Activated T-helper 2 cell treated with anti-CD3 and anti-CD28 coated beads, Interferon-gamma antibody, Interleukin-2, Interleukin-4, amounts not matched to agents 10 μg/mL and 5 μg/mL and 100 μg/mL, durations not matched to agents 14 hours and 24 hours and 36 hours (primary cell): ENCODE measurements at places on chromosomes 11 and 22.

DNA sequence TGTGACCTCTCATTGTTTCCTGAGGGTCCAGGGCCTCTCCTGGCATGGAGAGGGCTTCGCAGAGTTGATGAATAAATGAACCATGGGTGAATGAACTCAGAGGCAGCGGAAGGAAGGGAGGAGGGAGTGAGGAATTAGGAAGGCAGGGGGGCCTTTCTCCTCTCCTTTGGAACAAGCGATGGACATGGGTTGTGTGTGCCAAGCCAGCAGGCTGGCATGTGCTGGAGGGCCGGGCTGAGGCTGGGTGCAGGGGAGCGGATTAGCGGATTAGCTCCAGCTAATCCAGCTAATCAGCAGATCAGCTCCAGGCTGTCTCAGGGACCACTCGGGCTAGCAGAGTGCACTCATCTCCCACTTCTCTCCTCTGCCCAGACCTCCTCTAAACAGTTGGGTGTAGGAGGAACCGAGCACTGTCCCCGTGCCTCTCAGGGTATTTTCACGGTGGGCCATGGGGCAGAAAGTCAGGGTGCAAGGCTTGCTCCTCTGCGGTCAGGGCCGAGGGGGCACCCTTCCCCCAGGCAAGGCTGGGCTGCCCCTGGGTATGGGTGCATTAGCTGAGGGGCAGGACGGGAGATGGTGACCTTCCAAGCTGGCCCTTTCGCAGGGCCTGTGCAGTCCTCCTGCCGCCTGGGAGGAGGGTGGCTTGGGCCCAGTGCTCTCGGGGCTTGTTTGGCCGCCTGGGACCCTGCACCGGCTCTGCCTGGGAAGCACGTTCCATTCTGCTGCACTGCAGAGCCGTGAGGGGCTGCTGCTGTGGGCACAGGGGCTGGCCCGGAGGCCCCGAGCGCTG lies 120.3 kb upstream of the B3GAT1 start:
- no peak overlapping the region for H3K27ac ChIP-seq
- no peaks in the 10 kb centered on the region for H3K4me1 ChIP-seq
- H3K36me3 ChIP-seq, result no peaks in the 10 kb centered on the region

GRCh38 chr11:124900464-124900863 lies 2.8 kb upstream of the ROBO4 start:
- H3K27ac ChIP-seq, result no peak overlapping the region
- H3K27me3 ChIP-seq, result peaks cover 33% of the 10 kb centered on the region
- no peak overlapping the region for H3K4me3 ChIP-seq
- DNase-seq, result no peak
- H3K4me1 ChIP-seq, result no peaks in the 10 kb centered on the region
- H3K36me3 ChIP-seq, result no peaks in the 10 kb centered on the region

GRCh38 chr22:44099696-44100095 lies 75.6 kb downstream of the PARVB start:
- no peak overlapping the region for H3K27ac ChIP-seq
- H3K36me3 ChIP-seq, result peaks cover 29% of the 10 kb centered on the region
- DNase-seq, result no peak
- no peak overlapping the region for H3K4me3 ChIP-seq
- H3K4me1 ChIP-seq, result no peaks in the 10 kb centered on the region

GRCh38 chr11:134756811-134757540 lies 344.9 kb upstream of the B3GAT1 start:
- no peak overlapping the region for H3K27ac ChIP-seq
- H3K4me1 ChIP-seq, result no peaks in the 10 kb centered on the region
- no peak for DNase-seq
- no peaks in the 10 kb centered on the region for H3K36me3 ChIP-seq
- no peak overlapping the region for H3K4me3 ChIP-seq

GRCh38 chr11:19407677-19408270 lies 167.0 kb upstream of the E2F8 start:
- H3K27ac ChIP-seq, result no peak overlapping the region
- H3K27me3 ChIP-seq, result peaks cover 9% of the 10 kb centered on the region
- H3K4me3 ChIP-seq, result no peak overlapping the region
- DNase-seq, result no peak
- H3K4me1 ChIP-seq, result no peaks in the 10 kb centered on the region

DNA sequence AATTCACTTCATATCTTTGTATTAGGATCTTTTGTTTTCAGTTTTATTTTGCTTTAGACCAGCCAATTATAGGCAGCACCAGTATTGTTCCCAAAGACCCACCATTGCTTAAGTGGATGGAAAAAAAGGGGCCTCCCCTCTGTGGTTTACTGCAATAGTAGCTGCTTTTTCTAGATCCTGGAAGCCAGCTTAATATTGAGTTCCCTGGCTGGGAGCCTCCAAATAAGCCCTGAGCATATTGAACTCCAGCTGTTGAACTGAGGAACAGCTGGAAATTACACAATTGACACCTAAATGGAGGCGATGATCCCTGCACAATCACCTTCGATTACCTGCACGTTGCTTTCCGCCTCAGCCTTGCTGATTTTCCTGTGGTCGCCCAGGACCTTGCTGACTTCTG lies 576.0 kb downstream of the SOX6 start:
- H3K4me1 ChIP-seq, result peaks cover 2% of the 10 kb centered on the region
- H3K27me3 ChIP-seq, result no peaks in the 10 kb centered on the region
- H3K4me3 ChIP-seq, result no peak overlapping the region
- DNase-seq, result no peak
- no peak overlapping the region for H3K27ac ChIP-seq
- no peaks in the 10 kb centered on the region for H3K36me3 ChIP-seq

DNA sequence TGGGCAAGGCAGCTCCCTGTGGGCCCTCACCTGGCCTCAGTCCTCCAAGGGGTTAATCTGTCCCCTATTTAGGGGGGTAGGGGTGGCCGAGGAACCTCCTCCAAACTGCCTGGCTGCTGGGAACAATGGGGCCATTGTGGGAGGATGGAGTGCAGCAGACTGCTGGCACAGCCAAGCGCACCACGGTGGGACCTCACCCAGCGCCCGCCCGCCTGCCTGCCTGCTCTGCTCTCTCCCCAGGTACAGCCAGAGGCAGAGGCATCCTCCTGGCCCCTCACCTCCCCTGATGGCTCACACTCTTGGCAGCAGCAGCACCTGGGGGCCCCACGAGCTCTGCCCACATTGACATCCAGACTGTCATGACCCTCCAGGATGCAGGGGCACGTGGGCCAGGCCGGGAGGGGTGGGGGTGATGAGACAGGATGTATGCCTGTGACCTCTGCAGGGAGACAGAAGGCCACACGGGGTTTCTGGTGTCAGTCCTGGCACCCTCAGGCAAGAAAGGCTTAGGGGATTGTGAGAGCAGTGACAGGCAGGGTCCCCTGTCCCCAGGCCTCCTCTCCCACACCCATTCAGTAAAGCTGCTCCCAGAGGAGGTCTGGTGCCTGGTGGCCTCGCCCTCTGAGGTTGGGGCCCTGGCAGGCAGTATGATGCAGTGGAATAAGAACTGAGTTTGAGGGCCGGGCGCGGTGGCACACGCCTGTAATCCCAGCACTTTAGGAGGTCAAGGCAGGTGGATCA lies 11.4 kb downstream of the BCL9L start:
- H3K27ac ChIP-seq, result peak overlapping the region; percentile 89
- peaks cover 74% of the 10 kb centered on the region for H3K4me1 ChIP-seq
- H3K4me3 ChIP-seq, result peak overlapping the region; percentile 60
- peaks cover 12% of the 10 kb centered on the region for H3K36me3 ChIP-seq

DNA sequence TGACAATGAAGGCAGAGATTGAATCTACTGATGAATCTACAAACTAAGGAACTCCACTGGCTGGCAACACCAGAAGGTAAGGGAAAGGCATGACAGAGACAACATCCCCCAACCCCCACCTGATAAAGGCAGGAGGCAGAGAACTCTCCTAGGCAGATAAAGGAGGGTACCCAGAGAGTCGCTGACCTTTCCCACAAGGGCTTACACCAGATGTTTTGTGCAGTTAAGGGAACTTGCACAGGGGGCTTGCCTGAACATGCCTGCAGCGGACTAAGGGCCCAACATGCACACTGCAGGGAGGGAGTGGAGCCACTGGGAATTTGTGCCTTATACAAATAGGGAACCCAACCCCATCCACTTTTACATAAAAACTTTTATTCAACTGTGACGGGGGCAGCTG lies 1996.9 kb upstream of the RAG2 start:
- no peaks in the 10 kb centered on the region for H3K4me1 ChIP-seq
- H3K27ac ChIP-seq, result no peak overlapping the region
- H3K36me3 ChIP-seq, result no peaks in the 10 kb centered on the region
- DNase-seq, result no peak
- H3K27me3 ChIP-seq, result no peaks in the 10 kb centered on the region

- DNase-seq, result no peak
- peaks cover 22% of the 10 kb centered on the region for H3K4me1 ChIP-seq
- H3K4me3 ChIP-seq, result peak overlapping the region; percentile 75
- peak overlapping the region; percentile 65 for H3K27ac ChIP-seq
- no peaks in the 10 kb centered on the region for H3K27me3 ChIP-seq
Measured at GRCh38 chr11:65047581-65048422, 6.8 kb downstream of the SAC3D1 start.

DNA sequence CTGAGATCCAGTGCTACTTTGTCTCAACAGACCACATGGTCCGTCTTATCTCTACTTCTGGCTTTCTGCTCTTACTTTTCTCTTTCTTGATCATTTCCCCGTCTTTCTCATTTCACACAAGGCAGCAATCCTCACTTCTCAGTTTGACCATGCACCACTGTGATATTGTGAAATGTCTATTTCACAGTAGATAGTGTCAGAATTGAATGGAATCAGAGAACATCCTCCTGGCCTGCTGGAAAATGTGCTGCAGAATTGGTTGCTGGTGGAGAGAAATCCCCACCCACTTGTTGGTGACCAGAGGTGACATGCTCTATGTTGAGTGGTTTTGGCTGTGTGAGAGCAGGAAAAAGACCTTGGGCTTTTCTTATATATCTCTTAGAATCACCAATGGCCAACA lies 57.8 kb upstream of the RCN1 start:
- H3K4me3 ChIP-seq, result no peak overlapping the region
- H3K27me3 ChIP-seq, result peaks cover 4% of the 10 kb centered on the region
- no peaks in the 10 kb centered on the region for H3K36me3 ChIP-seq
- H3K27ac ChIP-seq, result no peak overlapping the region
- no peaks in the 10 kb centered on the region for H3K4me1 ChIP-seq

- H3K4me1 ChIP-seq, result no peaks in the 10 kb centered on the region
- no peak overlapping the region for H3K27ac ChIP-seq
- DNase-seq, result no peak
- H3K36me3 ChIP-seq, result no peaks in the 10 kb centered on the region
Measured at GRCh38 chr22:22410677-22411076, 97.9 kb downstream of the ZNF280B start.

- DNase-seq, result no peak
- H3K4me3 ChIP-seq, result no peak overlapping the region
- no peaks in the 10 kb centered on the region for H3K36me3 ChIP-seq
- H3K27me3 ChIP-seq, result peaks cover 7% of the 10 kb centered on the region
Measured at GRCh38 chr11:35276396-35277145, 137.6 kb downstream of the CD44 start.

DNA sequence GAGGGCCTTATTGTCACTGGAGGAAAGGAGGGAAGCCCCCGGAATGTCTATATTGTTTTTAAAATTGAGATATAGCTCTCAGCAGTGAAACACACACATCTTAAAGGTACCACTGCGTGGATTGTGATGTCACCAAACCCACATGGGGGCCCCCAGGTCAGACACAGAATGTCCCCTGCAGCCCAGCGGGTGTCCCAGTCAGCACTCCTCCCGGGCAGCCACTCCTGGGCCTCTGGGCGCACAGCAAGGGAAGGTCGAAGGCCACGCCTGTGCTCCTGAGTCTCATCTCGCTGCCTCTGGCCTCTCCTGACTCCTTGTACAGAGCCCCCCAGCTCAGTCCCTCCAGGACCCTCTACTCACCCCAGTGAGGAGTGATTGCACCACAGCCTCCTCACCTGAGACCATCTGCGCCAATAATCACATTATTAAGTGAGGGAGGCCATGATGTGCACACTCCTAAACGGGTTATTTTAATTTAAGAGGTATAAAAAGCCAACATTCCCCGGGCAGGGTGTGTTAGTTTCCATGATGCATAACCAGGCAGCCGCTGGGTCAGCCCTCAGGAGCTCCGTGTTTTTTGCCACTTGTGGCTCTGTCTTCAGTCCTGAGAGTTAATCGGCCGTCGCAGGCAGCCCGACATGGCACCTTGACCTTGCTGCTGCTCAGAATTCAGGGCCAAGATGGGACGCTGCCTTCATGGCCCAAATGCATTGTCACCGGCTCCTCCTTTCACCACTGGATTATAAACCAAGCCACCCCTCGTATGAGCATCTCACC lies 1089.3 kb downstream of the BRD1 start:
- no peaks in the 10 kb centered on the region for H3K4me1 ChIP-seq
- no peaks in the 10 kb centered on the region for H3K27me3 ChIP-seq
- DNase-seq, result no peak
- no peaks in the 10 kb centered on the region for H3K36me3 ChIP-seq
- H3K4me3 ChIP-seq, result no peak overlapping the region

DNA sequence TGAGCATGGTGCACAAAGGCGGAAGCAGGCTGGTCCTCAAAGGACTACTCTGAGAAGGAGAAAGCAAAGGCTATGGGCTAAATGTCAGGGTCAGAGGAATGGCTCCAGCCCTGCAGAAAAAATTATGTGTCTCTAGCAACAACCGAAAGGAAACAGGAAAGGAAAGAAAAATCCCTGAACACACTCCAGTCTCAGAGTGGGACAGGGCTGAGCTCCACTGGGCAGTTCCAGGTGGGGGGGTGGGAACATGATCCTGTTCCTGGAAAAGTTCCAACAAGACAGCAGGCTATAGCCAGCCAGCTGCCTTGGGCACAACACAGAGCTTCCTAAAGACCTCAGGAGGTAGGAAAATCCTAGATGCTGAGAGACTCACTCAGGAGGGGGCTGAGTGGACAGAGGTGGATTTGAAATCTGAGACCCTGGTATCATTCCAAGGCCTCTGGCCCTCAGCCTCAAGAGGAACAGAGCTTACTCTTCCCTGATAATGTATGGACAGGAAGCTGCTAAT lies 1088.2 kb downstream of the TBC1D22A start:
- no peak overlapping the region for H3K4me3 ChIP-seq
- no peaks in the 10 kb centered on the region for H3K36me3 ChIP-seq
- peaks cover 2% of the 10 kb centered on the region for H3K27me3 ChIP-seq
- DNase-seq, result no peak
- H3K27ac ChIP-seq, result no peak overlapping the region

DNA sequence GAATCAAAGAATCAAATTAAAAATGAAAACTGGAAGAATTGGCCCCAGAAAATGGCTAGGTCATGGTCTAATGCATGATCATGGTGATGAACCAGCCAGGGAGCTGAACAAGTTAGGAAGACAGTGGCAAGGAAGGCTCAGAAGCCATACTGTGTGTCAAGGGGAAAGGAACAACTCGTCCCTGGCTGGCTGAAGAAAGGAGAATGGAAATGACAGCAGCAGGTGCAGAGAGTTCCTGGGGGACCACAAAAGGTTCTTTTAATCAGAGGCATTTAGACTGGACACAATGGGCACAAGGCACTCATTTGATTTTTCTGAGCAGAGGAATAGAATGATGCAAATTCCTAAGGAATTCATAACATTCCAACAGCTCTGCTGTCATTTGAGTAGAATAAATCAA lies 209.9 kb downstream of the LARGE1 start:
- H3K4me1 ChIP-seq, result no peaks in the 10 kb centered on the region
- H3K36me3 ChIP-seq, result no peaks in the 10 kb centered on the region
- no peak overlapping the region for H3K4me3 ChIP-seq
- H3K27ac ChIP-seq, result no peak overlapping the region
- H3K27me3 ChIP-seq, result no peaks in the 10 kb centered on the region
- no peak for DNase-seq

- no peak for DNase-seq
- H3K27me3 ChIP-seq, result peaks cover 19% of the 10 kb centered on the region
- H3K27ac ChIP-seq, result no peak overlapping the region
- no peaks in the 10 kb centered on the region for H3K36me3 ChIP-seq
- peaks cover 2% of the 10 kb centered on the region for H3K4me1 ChIP-seq
Measured at GRCh38 chr22:20014526-20015186, 2.0 kb downstream of the ARVCF start.
